ENCODE measurements at places on chromosomes 16 and 17. TPM values are rescaled to one million over a fixed set of nuclear protein-coding genes. Genes with fewer than 3 reads are reported as not detected.

SARM1 gene
- 5.6 TPM for polyA plus RNA-seq

SPN gene
- polyA plus RNA-seq, result 11.0 TPM

KRT40 gene
- polyA plus RNA-seq, result not detected

CMTM4 gene
- 0.19 TPM for polyA plus RNA-seq

AIPL1 gene
- not detected for polyA plus RNA-seq

NPIPA8 gene
- polyA plus RNA-seq, result not detected

ANKRD13B gene
- polyA plus RNA-seq, result not detected

CCL7 gene
- polyA plus RNA-seq, result not detected

GRAP gene
- 123 TPM for polyA plus RNA-seq

APOBR gene
- 0.14 TPM for polyA plus RNA-seq

RAB37 gene
- 76.5 TPM for polyA plus RNA-seq

SMG1 gene
- 17.2 TPM for polyA plus RNA-seq

HOXB4 gene
- polyA plus RNA-seq, result 0.14 TPM

KLHL10 gene
- polyA plus RNA-seq, result 0.16 TPM

EPX gene
- not detected for polyA plus RNA-seq

CCDC200 gene
- 3.0 TPM for polyA plus RNA-seq

SLC16A3 gene
- polyA plus RNA-seq, result 3.7 TPM

SOST gene
- polyA plus RNA-seq, result not detected

CIITA gene
- polyA plus RNA-seq, result 173 TPM

ADAMTS18 gene
- not detected for polyA plus RNA-seq

OSGIN1 gene
- polyA plus RNA-seq, result 0.46 TPM

CCL1 gene
- polyA plus RNA-seq, result not detected

ABCC6 gene
- polyA plus RNA-seq, result not detected

NACA2 gene
- not detected for polyA plus RNA-seq

CDH13 gene
- 0.23 TPM for polyA plus RNA-seq

OR3A3 gene
- polyA plus RNA-seq, result not detected

KCNH4 gene
- polyA plus RNA-seq, result not detected

CD300H gene
- 0.61 TPM for polyA plus RNA-seq

GP1BA gene
- 0.26 TPM for polyA plus RNA-seq

SLC35G6 gene
- polyA plus RNA-seq, result not detected

MYL4 gene
- polyA plus RNA-seq, result not detected

CFAP97D1 gene
- polyA plus RNA-seq, result not detected

MILR1 gene
- polyA plus RNA-seq, result 1.9 TPM

AURKB gene
- 0.34 TPM for polyA plus RNA-seq

TPSG1 gene
- not detected for polyA plus RNA-seq

KCNJ16 gene
- not detected for polyA plus RNA-seq

TPPP3 gene
- not detected for polyA plus RNA-seq

HEATR9 gene
- polyA plus RNA-seq, result not detected

PHOSPHO1 gene
- 1.0 TPM for polyA plus RNA-seq

PIRT gene
- polyA plus RNA-seq, result not detected

LDHD gene
- not detected for polyA plus RNA-seq
